AG08395 (cell line): ENCODE measurements at places on chromosomes 13 and 19.

DNA sequence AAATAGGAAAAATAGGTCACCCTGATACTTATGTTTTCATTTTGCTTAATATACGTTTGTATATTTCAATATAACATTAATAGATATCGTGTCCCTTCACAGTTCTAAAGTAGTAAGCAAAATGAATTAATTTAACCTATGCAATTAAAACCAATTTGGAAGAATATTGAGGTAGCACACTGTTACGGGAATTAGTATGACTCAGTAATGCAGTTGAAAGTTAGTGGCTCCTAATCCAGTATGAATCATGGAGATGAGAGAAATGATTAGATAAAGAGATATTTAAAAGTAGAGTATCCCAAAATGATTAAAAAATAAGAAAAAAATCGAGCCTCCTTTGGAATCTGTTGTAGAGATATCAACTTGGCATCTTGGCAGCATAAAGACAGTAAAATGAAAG lies 177.0 kb upstream of the SLITRK6 start:
- DNase-seq, result no peak

DNA sequence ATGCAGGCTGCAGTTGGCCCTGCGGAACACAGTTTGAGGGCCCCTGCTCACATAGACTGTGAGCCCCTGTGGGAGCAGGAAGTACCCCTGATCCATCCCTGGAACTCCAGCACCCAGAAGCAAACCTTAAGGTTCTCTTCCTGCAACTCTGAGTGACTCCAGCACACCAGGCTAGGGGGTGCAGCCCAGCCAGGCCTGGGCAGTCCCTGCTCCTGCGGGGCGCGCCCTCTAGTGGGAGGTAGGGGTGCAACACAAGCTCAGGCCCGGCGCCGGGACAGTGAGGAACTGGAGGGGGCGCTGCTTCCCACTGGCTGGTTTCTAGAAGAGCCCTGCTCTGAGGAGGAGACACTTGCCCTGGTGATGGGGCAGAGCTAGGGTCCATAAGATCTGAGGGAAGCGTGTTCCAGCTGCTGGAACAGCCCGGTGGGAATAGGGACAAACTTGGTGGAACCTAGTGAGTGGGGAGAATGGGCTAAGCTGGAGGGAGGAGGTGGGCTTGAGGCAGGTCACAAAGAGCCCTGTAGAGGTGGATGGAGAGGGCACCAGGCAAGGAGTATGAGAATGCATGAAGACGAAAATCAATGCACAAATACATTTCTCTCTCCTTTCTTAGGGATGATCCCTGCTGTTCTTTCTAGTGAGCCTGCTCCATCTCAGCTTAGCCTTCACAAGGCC lies 5.0 kb downstream of the ZSCAN5A start:
- DNase-seq, result peak; percentile 55

- peak; percentile 35 for DNase-seq
These were observed 256 bp downstream of the MICOS13 start for GRCh38 chr19:5680084-5680436.

- DNase-seq, result no peak
These were observed 12.7 kb downstream of the KDM4B start for GRCh38 chr19:4981681-4981958.

- no peak for DNase-seq
These were observed 326.3 kb downstream of the DCLK1 start for GRCh38 chr13:35804901-35805300.
